GM13977 (cell line): ENCODE measurements at places on chromosomes 4 and X.

GRCh38 chr4:16827794-16828724 is 70.4 kb downstream of the LDB2 start:
- no peak for DNase-seq

DNA sequence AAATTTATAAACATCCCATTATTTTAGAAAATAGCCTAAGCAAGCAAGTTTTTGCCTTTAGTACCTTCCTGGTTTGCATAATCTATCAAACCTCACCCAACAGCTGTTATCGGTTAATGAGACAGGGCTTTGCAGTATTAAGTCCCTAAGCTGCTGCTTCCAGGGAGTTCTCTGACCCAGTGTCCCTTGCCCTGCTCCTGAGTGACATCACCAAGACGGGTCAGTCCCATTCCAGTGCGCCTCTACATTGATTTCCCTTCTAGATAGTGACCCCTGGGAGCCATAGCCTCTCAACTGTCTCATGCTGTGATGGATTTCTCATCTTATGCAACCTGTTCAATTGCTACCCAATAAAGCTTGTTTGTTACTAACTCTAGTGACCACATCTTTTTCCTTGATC is 410.4 kb downstream of the SPOCK3 start:
- DNase-seq, result no peak

- no peak for DNase-seq
Observed at GRCh38 chr4:808860-809570, 16.9 kb downstream of the CPLX1 start.

- DNase-seq, result no peak
Observed at GRCh38 chr4:123706973-123707372, 310.4 kb downstream of the SPRY1 start.

DNA sequence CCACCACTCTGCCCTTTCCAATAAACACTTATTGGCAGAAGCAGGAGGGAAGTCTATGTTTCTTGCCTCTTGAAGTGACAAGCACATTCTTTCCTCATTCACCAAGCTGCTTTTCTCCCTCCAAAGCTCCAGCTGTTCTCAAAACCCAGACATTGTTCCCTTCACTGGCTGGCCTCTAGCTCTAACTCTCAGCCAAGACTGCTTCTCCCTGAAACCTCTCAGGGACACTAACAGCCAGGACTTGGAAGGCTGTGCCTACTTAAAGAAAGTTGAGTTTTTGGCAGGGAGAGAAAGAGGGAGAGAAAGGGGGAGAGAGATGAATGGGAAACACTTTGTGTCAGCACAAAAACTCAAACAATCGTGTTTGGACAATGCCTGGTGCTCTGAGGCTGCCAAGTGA is 99.5 kb downstream of the COX18 start:
- no peak for DNase-seq

GRCh38 chrX:14013054-14013453 is 16.6 kb downstream of the GEMIN8 start:
- no peak for DNase-seq

- no peak for DNase-seq
Observed at GRCh38 chr4:101279377-101279871, 67.9 kb downstream of the PPP3CA start.
